ENCODE measurements at places on chromosomes 2 and 18.

GRCh38 chr2:240155048-240155744 lies 14.7 kb upstream of the OTOS start:
- DNase-seq, result no peak

- DNase-seq, result no peak
These were observed 95.7 kb downstream of the TPGS2 start for GRCh38 chr18:36733150-36733549.

- DNase-seq, result no peak
These were observed 29.5 kb downstream of the METTL8 start for GRCh38 chr2:171404261-171404660.

DNA sequence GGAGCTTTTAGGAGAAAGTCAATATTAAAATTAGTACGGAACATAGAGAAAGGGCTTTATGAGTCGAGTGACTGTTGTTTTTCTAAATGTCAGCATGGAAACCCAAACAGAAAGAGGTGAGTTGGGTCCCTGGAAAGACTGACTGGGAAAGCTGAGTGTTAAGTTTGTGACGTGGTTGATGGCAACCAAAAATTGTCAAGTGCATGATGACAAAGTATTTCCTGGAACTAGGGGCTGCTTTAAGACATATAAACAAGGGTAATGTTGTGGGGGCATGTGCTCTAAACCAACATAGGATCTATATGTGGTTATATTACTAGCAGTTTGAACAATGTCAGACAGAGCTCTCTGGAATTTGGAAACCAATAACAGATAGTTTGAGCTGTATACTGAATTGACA lies 50.9 kb upstream of the GPD2 start:
- no peak for DNase-seq
